ENCODE measurements at places on chromosomes 6 and 20.

DNA sequence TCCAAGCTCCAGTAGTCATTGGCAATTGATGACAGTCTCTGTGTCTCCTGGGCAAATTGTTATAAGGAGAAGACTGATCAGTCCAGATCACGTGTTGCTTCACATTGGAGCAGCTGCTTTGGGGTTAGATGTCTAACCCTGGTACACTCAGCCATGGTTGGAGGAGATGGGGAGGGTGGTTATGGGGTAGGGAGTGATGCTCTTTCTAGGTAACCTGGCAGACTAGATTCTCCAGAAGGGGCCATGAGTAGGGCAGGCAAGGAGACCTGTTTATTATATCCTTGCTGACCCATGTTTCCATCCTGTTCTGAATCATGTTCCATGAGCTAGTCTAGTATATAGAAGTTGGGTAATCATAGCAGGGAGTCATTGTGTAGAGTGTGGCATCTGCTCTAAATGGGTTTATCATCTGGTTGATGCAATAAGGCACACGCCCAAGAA is 50.8 kb upstream of the BACH2 start:
- DNase-seq, result no peak

DNA sequence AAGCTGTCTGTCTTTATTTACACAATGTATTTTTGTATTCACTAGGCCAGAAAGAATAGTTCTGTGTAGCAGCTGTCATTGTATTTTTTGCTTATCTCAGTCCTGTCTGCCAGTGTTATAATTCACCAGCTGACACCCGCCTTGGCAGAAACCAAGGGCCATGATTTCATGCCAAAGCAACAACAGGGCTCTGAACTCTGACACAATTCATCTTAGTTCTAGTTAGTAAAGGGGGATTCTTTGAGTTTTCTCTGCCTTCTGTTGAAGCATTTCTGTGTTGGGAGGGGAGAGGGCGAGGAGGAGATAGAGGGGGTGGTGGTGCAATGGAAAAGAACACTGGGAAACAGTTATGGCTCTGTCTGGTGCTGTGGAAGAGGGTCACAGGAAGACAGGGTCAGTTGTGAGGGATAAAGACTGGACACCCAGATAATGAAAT is 684.6 kb upstream of the MARCKS start:
- DNase-seq, result no peak

GRCh38 chr6:31041372-31041974 is 31.2 kb downstream of the MUC22 start:
- DNase-seq, result no peak

DNA sequence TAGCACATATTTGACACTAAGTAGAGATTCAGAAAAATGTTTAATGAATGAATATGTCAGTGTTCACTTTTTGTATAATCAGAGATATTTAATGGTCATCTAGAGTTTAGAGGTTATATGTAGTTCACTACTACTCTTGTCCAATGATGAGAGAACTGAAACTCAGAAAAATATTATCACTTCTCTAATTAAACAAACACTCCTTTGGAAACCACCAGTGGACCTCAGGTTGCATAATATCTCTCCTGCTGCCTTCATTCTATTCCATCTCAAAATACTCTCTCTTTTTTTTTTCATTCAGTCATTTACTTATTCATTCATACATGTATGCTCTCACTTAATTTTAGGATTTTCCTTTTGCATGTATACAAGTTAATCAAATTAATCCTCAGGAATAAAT is 423.1 kb upstream of the RNF217 start:
- DNase-seq, result no peak

DNA sequence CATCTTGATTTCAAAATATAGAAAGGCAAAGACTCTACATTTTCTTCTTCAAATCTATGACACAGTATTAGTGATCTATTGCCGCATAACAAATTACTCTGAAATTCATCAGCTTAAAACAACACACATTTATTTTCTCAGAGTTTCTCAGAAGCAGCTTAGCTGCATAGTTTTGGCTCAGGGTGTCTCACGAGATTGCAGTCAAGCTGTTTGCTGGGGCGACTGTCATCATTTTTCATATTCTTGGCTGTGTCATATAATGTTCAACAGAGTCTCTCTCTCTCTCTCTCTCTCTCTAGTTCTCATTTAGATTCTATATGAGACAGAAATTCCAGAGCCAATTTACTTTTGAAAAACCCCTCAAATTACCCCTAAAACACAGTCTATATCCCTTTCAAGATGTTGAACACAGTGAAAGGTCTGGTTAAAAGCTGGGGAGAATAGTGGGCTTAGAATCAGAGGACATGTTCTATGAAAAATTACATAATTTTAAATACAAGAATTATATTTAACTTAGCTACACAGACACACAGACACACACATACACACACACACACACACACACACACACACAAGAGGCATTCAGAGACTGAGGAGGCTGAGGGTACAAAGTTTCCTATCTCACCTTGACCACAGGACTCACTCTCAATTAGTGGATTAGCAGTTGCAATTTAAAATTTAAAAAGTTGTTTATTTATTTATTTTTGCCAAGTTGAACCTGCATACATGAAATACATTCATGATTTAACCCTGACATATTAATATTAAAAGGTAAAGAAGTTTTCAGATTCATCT is 86.7 kb downstream of the MKKS start:
- no peak for DNase-seq

DNA sequence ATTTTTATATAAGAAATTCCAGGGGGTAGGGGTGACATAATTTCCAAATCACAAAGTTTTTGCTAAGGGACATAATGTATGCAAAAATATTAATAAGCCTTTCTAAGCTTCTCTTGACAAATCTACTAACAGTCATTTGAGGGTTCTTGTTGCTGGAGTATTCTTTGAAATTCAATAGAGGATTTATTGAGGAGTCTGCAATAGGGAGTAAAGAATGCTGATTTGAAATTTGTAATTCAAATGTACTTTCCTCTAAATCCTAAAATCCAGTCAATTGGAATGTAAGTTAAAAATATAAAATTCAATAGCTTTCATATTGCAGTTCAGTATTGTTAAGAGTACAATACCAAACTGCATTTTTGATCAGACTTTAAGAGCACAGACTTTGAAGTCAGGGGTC is 17.1 kb upstream of the LCA5 start:
- no peak for DNase-seq

DNA sequence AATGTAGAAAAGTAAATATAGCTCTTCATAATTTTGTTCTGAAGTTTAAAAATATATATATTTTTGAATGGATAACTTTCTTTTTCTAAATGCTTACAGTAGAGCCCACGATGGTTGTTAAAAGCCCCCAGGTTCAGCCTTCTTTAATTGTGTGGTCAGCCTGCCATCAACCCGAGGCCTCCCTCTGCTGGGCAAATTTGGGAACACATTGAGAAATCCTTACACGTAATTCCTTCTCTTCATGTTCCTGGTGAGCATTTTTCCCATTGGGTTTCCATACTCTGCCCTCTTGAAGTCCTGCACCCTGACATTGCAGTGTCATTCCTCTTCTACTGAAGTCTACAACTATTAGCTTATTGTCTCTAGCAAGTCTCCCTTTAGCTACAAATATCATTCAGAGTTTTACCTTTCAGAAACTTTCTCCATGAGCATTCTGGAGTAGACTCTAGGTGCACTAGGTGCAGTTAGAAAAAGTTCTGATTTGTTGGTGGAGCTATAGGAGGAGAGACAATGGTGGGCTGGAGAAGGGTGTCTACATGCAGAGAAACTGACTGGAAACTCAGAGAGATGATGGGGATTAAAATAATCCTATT is 40.6 kb downstream of the TRIM38 start:
- DNase-seq, result peak; percentile 44

- DNase-seq, result no peak
Observed at GRCh38 chr6:143139239-143139784, 78.6 kb downstream of the AIG1 start.

DNA sequence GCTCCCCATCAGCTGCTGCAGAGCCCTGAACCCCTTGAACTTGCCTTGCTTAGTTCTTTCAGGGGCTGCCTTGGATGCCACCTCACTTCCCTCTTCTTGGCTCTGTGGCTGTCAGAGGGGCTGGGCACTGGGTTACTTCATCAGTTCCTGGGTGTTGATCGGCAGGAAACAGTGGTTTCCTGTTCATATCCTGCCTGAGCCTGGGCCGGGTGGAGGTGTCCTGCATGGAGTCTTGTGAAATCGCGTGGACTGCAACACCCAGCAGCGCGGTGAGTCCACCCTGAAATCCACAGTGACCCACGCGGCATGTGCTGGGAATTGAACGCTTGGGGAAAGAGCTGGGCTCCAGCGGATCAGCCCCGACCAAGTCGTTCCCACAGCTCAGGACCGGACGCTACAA is 97.5 kb downstream of the CDH26 start:
- DNase-seq, result peak; percentile 81

DNA sequence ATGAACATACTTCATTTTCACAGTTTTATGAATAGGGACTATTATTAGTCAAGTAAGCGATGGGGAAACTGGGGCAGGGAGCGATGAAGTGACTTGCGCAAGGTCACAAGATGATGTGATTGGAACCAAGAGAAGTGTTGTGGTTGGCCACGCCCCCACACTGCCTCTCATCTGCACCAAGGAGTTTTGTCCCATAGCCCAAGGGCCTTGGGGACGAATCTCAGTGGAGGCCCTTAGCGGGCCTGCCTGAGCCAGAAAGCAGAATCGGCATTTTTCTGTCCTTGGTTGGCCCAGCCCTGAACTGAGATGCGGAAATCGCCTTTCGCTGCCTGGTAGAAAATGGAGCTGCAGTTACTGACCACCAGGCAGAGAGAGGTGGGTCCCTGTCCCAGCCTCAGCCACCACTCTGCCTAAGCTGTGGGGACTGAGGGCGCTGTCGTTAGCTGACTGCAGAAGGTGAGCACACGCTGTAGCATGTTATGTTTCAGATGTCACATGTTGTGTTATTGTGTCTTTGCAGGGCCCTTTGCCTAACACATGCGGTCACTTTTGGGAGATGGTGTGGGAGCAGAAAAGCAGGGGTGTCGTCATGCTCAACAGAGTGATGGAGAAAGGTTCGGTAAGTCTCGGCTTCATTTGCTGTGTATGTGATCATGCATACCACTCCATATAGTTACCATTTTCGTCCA is 57.8 kb downstream of the PTPN1 start:
- peak; percentile 13 for DNase-seq

GRCh38 chr6:106517706-106518105 is 111.6 kb downstream of the RTN4IP1 start:
- no peak for DNase-seq
